ENCODE measurements at places on chromosomes 12 and 14. TPM values are rescaled to one million over a fixed set of nuclear protein-coding genes. Genes with fewer than 3 reads are reported as not detected.

GYS2 gene
- not detected for total RNA-seq

- no peak for DNase-seq
Observed at GRCh38 chr14:38257507-38257906, 1.6 kb upstream of the CLEC14A start.

DNA sequence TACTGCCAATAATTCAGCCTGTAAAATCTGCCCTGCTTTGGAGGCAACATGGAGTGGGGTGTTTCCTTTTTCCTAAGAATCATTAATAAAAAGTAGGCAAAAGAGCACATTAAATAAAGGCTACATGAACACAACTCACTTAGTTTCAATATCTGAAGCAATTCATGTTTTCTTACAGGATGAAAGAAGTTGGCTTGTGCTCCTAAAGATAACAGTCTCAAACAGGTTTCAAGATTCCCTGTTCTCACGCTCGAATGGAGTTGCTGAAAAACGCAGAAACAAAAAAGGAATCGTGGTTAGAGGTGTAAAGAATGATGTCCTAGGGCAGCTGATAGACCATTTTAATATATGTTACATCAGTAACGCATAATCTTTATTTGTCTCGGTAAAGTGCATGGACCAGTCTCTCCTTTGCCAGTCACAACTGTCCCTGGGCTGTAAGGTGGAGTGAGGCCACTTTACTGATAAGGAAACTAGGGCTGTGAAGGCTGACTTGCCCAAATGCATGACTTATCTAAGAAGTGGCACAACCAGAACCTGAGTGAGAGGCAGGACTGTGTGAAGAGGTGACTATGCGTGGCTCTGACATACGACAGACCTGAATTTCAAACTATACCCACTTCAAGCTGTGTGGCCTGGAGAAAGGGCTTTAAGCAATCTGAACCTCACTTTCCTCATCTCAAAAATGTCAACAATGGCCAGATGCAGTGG lies 12.6 kb downstream of the GIT2 start:
- DNase-seq = no peak

- no peak for DNase-seq
Observed at GRCh38 chr12:41438854-41439541, 250.9 kb downstream of the PDZRN4 start.

DNA sequence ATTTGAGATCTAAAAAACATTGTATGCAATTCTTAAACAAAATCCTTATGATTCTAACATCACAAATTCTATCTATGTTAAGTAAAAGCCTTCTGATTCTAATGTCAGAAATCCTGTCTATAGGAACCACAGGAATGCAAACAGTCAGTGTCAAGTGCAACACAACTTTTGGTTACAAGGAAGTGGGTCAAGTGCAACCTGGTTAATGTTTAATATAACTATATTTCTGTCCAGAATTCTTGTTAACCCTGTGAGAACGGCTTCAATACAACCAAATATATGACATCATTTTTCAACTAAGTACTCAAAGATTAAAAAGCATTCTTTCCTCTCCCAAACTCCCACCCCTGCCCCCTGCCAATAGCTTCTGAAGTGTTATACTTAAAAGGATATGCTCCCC lies 107.9 kb upstream of the PLEKHA5 start:
- no peak for DNase-seq

Data from CD8-positive, alpha-beta memory T cell (primary cell).